ENCODE measurements at places on chromosomes 5 and 9.

GRCh38 chr5:123476731-123477130 is 35.2 kb upstream of the CSNK1G3 start:
- no peak for DNase-seq

DNA sequence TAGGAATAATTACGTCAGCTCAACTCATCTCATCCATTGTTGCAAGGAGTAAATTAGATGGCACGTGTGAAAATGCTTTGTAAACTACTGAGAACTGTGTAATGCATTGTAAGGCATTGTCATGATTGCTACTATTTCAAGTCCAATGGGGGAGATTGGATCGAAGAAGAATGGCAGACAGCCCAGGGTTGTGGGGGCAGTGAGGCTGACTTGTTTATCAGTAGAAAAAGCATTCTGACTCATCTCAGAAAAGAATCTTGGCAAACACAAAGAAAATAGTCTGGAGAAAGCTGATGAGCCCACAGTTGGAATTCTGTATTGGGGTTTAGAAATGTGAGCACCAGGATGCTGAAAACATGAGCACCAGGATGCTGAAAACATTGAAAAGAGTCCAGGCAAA is 28.0 kb upstream of the DAP start:
- DNase-seq = no peak

DNA sequence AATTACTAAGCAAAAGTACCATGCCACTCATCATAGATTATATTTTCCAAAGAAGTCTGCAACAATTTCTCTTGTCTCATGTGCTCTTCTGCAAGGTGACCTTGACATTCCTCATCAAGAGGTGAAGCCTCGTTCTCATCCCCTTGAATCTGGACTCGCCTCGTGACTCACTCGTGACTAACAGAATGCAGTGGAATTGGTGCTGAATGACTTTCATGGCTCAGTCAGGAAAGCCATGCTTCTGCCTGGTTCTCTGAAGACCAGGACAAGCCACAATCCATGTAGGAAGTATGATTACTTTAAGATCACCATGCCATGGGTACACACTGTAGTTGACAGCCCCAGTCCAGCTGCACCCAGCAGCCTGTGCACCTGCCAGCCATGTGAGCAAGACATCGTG is 335.8 kb downstream of the GADD45G start:
- no peak for DNase-seq

DNA sequence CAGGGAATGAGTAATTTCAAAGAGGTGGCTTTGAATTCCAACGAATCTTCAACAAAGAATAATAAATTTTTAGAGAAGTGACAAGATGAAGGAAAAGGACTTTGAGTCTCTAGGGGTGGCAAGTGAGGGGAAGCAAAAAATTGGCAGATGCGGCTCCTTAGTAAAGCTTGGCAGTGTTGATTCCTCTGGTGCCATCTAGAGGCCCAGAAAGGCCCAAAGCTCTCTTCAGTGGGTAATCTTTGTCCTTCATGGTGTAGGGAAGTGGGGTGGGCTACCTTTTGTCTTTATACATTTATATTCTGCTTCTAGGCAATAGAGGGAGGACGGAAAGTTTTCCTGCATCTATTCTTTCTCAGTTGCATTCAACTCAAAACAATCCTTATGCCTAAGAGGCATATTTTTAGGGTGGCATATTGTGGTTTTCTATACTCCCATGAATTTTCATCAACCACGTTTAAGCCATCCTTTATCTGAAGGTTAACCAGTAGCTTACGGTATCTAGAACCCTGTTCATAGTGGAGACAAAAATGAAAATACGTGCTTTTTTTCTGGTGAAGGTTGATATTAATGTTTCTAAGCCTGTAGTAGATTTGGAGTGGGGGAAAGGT is 17.5 kb upstream of the ROPN1L start:
- no peak for DNase-seq

- DNase-seq = no peak
These were observed 336.3 kb downstream of the RASEF start for GRCh38 chr9:82726424-82727276.

- DNase-seq = no peak
These were observed 7.5 kb downstream of the TNFAIP8 start for GRCh38 chr5:119363271-119363670.

- DNase-seq = no peak
These were observed 10.3 kb downstream of the IPPK start for GRCh38 chr9:92659601-92660000.

- no peak for DNase-seq
These were observed 103.8 kb upstream of the ZNF618 start for GRCh38 chr9:113772121-113772810.

- no peak for DNase-seq
These were observed 23.0 kb downstream of the AMBP start for GRCh38 chr9:114055061-114055460.

- DNase-seq = no peak
These were observed 315.5 kb downstream of the SEMA5A start for GRCh38 chr5:9230355-9230754.

- DNase-seq = no peak
These were observed 183.7 kb downstream of the PDE4D start for GRCh38 chr5:59709846-59710245.

- no peak for DNase-seq
These were observed 50.8 kb downstream of the ADAMTS12 start for GRCh38 chr5:33840927-33841547.

- DNase-seq = no peak
These were observed 268.5 kb downstream of the ENC1 start for GRCh38 chr5:74372051-74372450.

DNA sequence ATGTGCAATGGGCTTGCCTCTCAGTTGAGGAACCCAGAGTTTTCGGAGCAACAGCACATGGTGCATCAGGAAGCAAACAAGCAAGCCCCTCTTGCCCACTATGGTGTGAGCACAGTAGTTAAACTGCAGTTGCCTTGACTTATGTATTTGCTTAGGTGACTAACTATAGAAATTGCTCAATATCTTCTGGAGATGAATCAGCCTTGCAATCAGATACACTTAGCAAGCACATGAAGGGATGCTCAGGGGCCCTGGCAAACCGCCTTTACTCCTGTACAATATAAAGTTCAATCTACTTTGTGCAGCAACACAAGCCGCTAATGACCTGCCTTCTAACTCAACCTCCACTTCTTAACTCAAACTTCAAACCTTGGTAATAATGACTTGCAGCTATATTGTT is 581.7 kb upstream of the RIOK2 start:
- no peak for DNase-seq

DNA sequence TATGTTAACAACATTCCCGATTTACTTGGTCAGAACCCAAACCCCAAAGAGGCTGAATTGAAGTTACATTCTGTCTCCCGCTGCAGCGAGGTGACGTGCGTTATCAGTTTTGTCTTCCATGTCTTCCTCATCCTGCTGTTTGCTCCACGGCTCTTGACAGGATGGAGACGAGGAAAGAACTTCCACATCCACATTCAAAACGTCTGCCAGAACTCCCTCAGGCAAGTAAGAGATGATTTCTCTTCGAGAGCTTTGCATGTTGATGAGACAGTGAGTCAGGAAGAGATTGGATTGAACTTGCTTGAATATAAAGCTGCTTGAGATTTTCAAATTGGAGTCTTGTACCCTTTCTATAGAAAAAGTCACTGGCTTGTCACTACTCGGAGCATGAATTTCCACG is 242.6 kb downstream of the AUH start:
- DNase-seq = no peak

GRCh38 chr5:125835293-125836172 is 587.7 kb upstream of the GRAMD2B start:
- DNase-seq = no peak

GRCh38 chr5:1278216-1278615 is 16.7 kb downstream of the TERT start:
- DNase-seq = no peak

- no peak for DNase-seq
These were observed 97.3 kb upstream of the HMHB1 start for GRCh38 chr5:143714629-143715028.

DNA sequence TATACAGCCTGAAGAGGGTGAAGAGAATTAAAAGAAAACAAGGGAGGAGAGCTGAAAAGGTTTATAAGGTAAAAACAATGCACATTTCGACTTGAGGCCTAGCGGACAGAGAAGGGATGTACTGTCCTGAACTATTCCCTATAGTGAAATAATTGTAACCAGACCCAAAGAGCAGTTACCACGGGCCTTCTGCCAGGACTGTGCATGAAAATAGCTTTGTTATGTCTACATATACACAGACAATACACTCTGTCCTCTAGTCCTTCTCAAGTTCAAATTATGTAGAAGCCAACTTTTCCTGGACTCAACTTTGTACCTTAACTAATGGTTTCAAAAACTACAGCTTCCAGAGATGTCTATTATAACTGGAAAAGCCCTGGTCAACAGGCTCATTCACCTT is 223.7 kb downstream of the PCSK5 start:
- no peak for DNase-seq

DNA sequence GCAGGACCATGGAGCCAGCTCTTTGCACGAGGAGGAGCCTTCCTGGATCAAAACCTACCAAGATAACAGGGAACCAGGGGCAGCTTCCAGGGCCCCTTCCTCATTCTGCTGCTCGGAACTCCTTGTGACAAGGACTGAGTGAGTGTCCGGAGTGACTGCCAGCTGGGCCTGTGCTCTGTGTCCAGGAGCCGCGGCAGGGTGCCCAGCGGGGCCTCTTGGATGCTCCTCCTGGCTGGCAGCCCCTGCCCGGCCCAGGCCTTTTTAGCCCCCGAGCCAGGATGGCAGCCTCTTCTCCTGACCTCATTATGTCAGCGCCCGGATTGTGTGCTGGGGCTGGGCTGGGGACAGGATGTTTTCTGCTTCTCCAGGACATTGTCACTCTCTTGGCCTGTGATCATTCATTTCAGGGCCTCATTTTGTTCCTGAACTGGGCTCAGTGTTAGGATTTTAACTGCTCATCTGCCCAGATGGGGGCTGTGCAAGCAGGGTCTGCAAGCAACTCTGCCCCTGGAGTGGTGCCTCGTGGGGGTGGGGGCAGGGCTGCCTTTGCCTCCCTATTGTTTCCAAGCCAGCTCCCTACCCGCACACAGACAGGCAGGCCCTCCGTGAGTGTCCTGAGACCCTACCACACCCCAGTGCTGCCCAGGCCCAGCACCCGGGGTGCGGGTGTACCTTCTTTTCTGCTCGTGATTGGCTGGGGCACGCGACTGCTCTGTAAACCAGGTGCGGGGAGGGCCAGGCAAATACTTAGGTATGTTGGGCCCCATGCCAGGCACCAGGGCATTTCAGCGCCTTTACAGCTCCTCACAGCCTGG is 161.6 kb downstream of the COL23A1 start:
- DNase-seq = no peak

DNA sequence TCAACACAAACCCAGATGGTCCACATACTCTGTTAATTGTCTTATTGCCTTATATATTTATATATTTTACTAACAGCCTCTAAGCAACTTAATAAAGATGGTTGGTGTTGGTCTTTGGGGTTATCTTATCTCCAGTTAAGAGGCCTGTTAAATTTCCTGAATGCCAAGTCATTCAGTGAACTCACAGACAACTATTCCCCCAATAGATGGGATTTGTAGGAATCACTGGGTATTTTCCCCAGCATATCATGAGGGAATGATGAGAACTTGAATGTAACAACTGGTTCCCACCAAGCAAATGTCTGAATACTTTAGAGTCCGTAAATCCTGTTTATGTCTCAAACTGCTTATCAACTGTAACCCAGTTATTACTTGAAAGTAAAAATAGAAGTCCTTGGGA is 42.7 kb upstream of the RETREG1 start:
- no peak for DNase-seq

DNA sequence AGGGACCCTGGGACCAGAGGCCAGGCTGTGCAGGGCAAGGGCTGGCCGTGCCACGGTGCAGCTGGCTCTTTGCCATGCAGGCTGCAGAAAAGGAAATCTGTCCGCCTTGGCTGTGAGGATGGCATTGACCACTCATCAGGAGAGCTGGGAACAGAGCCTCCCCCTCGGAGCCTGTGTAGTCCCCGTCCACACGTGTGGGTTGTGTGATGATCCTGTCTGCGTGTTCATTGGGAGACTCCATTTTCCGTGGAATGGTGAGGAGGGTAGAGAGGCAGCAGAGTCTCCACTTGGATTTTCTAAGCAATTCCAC is 47.7 kb downstream of the EHMT1 start:
- no peak for DNase-seq

- DNase-seq = no peak
These were observed 406.6 kb downstream of the ARHGEF28 start for GRCh38 chr5:74032617-74033016.

DNA sequence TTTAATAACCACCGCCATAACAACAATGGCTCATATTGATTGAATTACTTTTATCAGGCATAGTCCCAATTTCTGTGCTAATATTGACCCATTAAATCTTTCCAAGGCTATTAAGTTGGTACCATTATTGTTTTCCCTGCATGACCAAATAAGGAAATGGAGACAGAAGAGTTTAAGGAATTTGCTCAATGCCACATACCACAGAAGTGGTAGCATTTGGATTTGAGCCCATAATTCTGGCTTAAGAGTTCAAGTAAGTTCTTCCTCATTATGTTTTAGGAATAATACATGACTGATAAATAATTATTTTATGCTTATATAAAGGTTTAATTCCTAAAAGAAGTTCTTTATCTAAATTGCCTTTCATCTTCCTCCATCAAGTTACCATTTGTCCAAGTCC is 43.4 kb upstream of the HAPLN1 start:
- no peak for DNase-seq

DNA sequence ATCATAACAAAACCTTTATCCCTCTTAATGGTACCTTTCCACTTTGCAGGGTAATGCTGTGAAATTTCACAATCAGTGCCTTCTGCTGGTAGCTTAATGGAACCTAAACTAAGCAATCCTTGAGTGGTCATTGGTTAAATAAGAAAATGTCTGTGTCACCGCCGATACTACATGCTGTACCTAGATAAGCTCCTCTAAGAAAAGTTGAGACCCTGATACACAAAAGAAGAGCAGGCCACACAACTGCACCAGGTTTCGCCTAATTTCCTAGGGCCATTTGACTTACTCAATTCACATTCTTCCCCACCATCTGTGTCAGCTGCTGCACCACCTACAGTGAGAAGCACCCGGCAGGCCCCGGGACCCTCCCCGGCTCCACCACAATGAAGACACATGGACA is 9.0 kb upstream of the EDF1 start:
- no peak for DNase-seq

- no peak for DNase-seq
These were observed 1.8 kb upstream of the IL3 start for GRCh38 chr5:132058646-132059042.

GRCh38 chr9:91197232-91198181 is 164.2 kb downstream of the AUH start:
- DNase-seq = no peak

- DNase-seq = no peak
These were observed 28.4 kb upstream of the LTC4S start for GRCh38 chr5:179765400-179765799.

DNA sequence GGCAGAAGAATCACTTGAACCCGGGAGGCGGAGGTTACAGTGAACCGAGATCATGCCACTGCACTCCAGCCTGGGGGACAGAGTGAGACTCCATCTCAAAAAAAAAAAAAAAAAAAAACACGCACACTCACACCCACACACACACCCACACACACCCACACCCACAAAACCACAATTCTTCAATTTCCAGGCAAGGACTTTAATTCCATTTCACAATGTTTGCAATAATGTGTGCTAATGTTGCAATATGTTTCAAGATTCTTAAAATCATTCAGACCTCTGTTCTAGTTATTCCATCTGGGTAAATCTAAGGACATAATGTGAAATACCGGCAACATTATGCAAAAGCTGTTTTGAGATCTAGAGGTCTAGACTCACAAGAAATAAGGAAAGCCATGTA is 28.3 kb downstream of the CCDC69 start:
- DNase-seq = no peak

Data from stimulated activated CD4-positive, alpha-beta T cell treated with anti-CD3 and anti-CD28 coated beads, Interleukin-12 subunit alpha, Interleukin-12 subunit beta, amount 100 ng/mL, for 48 hours (primary cell).